ENCODE measurements at places on chromosomes 7 and 10.

DNA sequence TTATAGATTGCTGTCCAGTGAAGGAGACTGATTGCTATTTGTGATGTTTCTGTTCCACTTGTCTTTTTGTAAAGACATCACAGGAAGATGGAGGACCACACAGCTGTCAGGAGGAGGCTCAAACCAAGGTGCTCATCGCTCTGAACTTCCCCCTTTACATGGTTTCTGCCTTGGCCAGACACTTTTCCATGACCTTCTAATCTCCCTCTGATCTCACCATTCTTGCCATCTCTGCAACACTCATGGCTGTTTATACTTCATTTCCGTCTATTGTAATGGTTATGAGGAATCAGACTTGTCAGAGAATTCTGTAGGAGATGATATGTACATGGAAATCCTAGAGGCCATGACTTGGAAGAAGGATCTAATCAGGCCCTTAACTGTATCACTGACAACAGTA, 1.7 kb upstream of the TAS2R5 start:
- no peak for DNase-seq

GRCh38 chr7:43757073-43757720, 1.3 kb upstream of the BLVRA start:
- no peak for DNase-seq

DNA sequence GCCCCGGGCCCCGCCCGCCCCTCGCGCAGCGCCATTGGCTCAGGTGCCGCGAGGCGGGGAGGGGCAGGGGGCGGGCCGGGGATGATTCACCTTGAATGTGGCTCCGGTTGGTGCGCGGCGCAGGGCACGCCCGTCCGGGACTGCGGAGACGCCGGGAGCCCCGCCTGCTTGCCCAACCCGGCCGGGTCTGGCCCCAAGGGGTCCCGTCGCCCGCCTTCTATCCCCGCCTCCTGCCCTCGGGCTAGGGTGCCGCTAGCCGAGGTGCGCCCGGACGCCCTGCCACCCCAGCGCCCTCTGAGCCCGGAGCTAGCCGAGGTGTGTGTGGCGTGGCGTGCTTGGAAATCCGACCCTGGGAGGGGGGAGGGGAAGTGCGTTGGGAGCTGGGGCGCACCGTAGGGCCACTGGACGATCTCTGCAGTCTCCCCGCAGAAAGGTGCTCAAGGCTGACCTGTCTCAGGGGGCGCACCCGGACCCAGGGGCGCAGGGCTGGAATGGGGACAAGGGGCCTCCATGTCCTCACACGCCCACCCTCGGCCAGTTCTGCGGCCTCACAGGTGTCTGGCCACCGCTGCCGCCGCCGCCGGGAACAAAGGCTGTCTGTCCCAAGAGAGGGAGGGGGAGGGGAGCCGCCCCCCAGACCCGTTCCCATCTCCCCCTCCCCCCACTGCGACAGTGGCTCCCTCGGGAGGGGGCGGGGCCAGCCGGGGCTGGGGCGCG, 168.9 kb downstream of the NRF1 start:
- DNase-seq = no peak

- no peak for DNase-seq
These were observed 480.9 kb downstream of the ETV1 start for GRCh38 chr7:13508586-13508985.

- no peak for DNase-seq
These were observed 305.4 kb downstream of the CSTF2T start for GRCh38 chr10:51394039-51394438.

GRCh38 chr10:91883549-91884444, 25.5 kb downstream of the FGFBP3 start:
- peak; percentile 58 for DNase-seq

DNA sequence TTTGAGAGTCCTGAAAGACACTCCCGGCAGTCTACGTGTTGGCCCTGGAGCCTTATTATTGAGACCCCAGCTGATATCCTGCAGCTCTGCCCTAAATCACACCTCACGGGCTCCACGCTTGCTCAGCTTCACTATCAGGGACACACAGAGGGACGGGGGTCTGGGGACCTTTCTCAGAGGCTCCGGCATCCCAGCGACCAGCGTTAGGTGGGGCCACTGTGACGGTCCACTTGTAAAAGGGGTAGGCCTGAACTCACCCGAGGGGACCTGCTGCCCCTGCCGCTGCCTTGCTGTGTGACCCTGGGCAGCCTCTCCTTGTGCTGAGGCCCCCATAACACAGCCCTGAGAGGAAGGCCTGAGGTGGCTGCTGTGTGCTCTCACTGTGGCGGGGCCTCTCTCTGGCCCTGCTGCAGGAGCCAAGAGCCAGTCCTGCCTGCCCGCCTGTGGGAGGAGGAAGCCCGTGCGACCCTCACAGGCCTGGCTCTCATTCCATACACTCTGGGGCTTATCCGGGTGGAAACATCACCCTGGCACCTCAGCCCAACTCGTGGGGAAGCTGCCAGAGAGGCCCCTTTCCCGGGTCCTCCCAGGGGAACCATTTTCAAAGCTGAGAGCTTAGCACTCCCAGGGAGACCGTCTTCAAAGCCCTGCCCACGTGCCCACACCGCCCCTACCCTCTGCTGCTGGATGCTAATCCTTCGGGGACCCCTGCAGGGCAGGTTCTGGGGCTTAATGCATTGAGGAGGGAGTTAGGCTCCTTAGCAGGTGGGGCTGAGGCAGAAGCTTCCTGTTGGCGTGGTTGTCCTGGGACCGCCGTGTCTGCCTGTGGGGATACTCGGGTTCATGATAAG, 21.7 kb downstream of the AQP1 start:
- DNase-seq = no peak

- no peak for DNase-seq
These were observed 43.2 kb downstream of the FZD1 start for GRCh38 chr7:91307467-91307866.

DNA sequence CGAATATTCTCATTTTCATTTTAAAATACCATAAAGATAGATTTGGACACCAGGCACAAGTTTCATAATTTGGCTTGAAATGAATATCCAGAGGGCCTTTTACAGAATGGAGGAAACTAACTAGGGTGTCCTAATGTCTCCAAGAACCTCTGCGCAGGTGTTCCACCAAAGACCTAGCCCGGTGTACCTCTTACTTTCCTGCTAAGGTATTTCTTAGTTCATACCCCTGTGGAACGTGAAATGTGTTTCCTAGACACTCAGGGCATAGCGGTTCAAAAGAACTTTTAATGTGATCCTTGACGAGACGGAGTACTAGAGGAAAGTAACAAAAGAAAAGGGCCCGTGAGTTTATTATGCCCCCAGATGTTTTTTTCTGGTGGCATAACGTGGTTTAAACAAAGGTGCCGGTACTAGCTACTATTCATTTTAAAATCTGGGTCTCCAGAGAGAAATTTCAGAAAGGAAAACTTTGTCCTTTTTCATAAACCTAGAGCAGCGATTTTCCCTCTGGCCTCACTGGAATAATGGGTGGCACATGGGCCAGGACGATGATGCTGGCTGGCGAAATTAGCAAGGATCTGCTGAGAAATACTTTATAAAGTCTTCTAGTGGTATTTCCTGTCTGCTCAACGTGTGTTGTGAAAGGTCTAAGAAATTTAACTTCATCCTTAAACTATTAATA, 1.4 kb downstream of the APBB1IP start:
- no peak for DNase-seq

- DNase-seq = no peak
These were observed 16.7 kb downstream of the UBTD1 start for GRCh38 chr10:97515271-97515978.

GRCh38 chr7:107538001-107538400, 25.7 kb downstream of the COG5 start:
- no peak for DNase-seq

Data from fibroblast of skin of back (primary cell).